Heart left ventricle (tissue), 16 donors: ENCODE measurements at places on chromosomes 7 and 10. TPM values are rescaled to one million over a fixed set of nuclear protein-coding genes. Genes with fewer than 3 reads are reported as not detected.

CLCN1 gene
- total RNA-seq = not detected

DNA sequence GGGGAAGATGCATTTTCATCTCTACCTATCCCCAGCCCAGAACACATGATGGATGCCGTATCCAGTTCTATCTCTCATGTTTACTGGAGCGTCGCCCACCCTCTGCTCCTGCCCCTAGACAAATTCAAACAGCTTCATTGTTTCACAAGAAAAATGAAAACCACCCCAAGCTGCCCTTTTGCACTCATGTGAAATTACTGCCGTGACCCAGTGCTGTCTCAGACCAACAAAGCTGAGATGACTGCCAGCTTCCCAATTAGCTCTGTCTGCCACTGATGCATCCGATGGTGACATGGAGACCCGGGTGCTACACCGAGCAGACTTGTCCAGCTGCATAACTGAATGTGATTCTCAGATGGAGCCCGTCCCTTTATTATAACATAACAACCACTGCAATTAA, 67.7 kb downstream of the FOXI2 start:
- DNase-seq = no peak
- H3K4me1 ChIP-seq = no peaks in the 10 kb centered on the region
- H3K27ac ChIP-seq = no peak overlapping the region
- H3K36me3 ChIP-seq = no peaks in the 10 kb centered on the region
- no peak overlapping the region for H3K4me3 ChIP-seq

DNA sequence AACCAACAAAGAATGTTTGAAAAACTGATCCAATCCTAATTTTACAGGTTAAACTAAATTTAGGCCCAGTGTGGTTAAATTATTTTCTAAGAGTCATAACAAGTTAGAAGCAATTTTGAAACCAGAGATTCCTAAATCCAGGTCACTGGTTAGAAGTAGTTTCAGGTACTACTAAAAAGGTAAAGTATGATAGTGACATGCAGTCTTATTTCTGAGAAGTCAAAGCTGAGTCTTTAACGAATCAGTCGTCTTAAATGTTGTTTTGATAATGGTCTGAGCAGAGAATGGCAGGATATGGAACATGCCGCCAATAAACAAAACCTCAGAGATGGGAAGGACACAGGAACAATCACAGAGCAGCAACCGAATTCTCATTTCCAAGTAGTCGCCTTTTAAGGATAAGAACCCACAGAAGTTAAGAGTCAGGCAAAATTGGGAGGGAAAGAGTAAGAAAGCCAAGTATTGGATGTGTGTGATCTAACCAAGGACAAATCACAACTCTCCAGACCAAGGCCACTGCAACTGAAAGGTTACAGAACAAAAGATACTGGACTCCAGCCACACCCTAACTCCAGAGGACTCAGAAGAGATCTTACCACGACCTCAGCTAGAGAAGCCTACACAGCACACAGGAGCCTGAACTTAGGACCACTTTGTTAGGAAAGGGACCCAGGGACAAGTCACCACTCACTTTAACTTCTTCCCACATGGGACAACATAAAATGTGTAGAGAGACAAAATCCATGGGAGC, 19.7 kb downstream of the TMEM243 start:
- no peak overlapping the region for H3K4me3 ChIP-seq
- H3K36me3 ChIP-seq = peaks cover 18% of the 10 kb centered on the region
- H3K27me3 ChIP-seq = no peaks in the 10 kb centered on the region

BRI3 gene
- total RNA-seq = 274 TPM

EVX1 gene
- total RNA-seq = not detected

GRCh38 chr7:133258174-133258573, 5.3 kb downstream of the EXOC4 start:
- H3K4me1 ChIP-seq = no peaks in the 10 kb centered on the region
- H3K27ac ChIP-seq = no peak overlapping the region
- no peaks in the 10 kb centered on the region for H3K27me3 ChIP-seq
- DNase-seq = no peak
- H3K36me3 ChIP-seq = no peaks in the 10 kb centered on the region
- H3K4me3 ChIP-seq = no peak overlapping the region

SLC26A4 gene
- 0.93 TPM for total RNA-seq

GRCh38 chr7:25098096-25099046, 26.7 kb downstream of the CYCS start:
- no peaks in the 10 kb centered on the region for H3K4me1 ChIP-seq
- no peaks in the 10 kb centered on the region for H3K27me3 ChIP-seq
- H3K4me3 ChIP-seq = no peak overlapping the region
- H3K27ac ChIP-seq = no peak overlapping the region
- DNase-seq = peak; percentile 52

TMEM213 gene
- total RNA-seq = not detected

EPO gene
- total RNA-seq = not detected

IFIT3 gene
- total RNA-seq = 17.3 TPM

- peak overlapping the region; percentile 53 for H3K4me3 ChIP-seq
- H3K4me1 ChIP-seq = no peaks in the 10 kb centered on the region
- no peaks in the 10 kb centered on the region for H3K27me3 ChIP-seq
- H3K36me3 ChIP-seq = no peaks in the 10 kb centered on the region
- peak; percentile 25 for DNase-seq
These were observed 53.1 kb upstream of the KDM7A start for GRCh38 chr7:140229591-140230515.

GRCh38 chr10:125779403-125780327, 4.0 kb upstream of the MMP21 start:
- no peak overlapping the region for H3K27ac ChIP-seq
- no peaks in the 10 kb centered on the region for H3K4me1 ChIP-seq
- no peaks in the 10 kb centered on the region for H3K36me3 ChIP-seq
- no peaks in the 10 kb centered on the region for H3K27me3 ChIP-seq
- DNase-seq = no peak
- H3K4me3 ChIP-seq = no peak overlapping the region

GRCh38 chr7:17097668-17098297, 200.7 kb upstream of the AHR start:
- H3K4me3 ChIP-seq = no peak overlapping the region
- no peaks in the 10 kb centered on the region for H3K4me1 ChIP-seq
- no peak for DNase-seq
- no peaks in the 10 kb centered on the region for H3K36me3 ChIP-seq

- no peak for DNase-seq
- no peaks in the 10 kb centered on the region for H3K4me1 ChIP-seq
- H3K4me3 ChIP-seq = no peak overlapping the region
- H3K36me3 ChIP-seq = no peaks in the 10 kb centered on the region
These were observed 48.0 kb upstream of the CAMK2B start for GRCh38 chr7:44373418-44373740.
